T-helper 17 cell (primary cell): ENCODE measurements at places on chromosomes 13 and 19.
A peak's percentile ranks its signal among the peaks of the same experiment; 100 is the strongest.

DNA sequence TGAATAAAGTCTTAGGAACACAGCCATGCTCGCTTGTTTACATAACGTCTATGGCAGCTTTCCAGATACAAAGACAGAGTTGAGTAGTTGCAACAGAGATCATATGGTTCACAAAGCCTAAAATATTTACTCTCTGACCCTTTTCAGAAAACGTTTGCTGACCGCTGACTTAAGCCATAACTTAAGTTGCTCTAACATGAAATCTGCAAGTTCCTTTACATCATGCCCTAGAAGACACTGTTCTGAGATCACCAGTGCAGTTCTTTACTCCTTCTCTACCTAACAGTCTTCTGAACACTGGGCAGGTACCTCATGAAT is 166.4 kb downstream of the DCLK1 start:
- no peak overlapping the region for H3K27ac ChIP-seq
- H3K36me3 ChIP-seq = no peaks in the 10 kb centered on the region
- no peak overlapping the region for H3K4me3 ChIP-seq
- no peaks in the 10 kb centered on the region for H3K4me1 ChIP-seq
- no peaks in the 10 kb centered on the region for H3K27me3 ChIP-seq

GRCh38 chr13:37870895-37871550 is 1.5 kb upstream of the TRPC4 start:
- H3K4me3 ChIP-seq = no peak overlapping the region
- H3K4me1 ChIP-seq = peaks cover 2% of the 10 kb centered on the region
- H3K27ac ChIP-seq = no peak overlapping the region

DNA sequence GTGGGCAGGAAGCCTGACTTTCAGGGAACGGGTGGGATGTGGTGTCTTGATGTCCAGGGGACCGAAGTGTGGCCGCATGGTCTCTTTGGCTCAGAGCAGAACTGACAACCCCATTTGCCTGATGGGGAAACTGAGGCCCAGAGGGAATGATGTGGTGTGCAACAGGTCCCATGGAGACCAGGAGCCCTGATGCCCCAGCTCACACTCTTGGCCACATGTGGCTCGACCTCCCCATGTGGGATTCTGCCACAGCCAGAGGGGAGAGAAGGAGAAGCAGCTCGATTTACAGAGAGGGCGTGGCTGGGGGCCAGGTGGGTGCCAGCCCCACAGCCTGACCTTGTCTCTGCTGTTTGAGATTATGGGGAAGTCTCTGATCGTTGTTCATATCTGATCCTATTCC is 128.1 kb downstream of the TEX29 start:
- no peak for DNase-seq
- peaks cover 16% of the 10 kb centered on the region for H3K27me3 ChIP-seq
- no peak overlapping the region for H3K27ac ChIP-seq
- H3K4me1 ChIP-seq = no peaks in the 10 kb centered on the region
- no peaks in the 10 kb centered on the region for H3K36me3 ChIP-seq

GRCh38 chr13:73662833-73663232 is 471.4 kb downstream of the KLF12 start:
- no peaks in the 10 kb centered on the region for H3K27me3 ChIP-seq
- no peak for DNase-seq
- no peaks in the 10 kb centered on the region for H3K36me3 ChIP-seq
- no peak overlapping the region for H3K4me3 ChIP-seq
- peaks cover 4% of the 10 kb centered on the region for H3K4me1 ChIP-seq

GRCh38 chr13:21333186-21333585 is 125.9 kb downstream of the ZDHHC20 start:
- H3K36me3 ChIP-seq = peaks cover 8% of the 10 kb centered on the region
- H3K27ac ChIP-seq = no peak overlapping the region
- no peak for DNase-seq
- H3K4me1 ChIP-seq = peaks cover 21% of the 10 kb centered on the region
- H3K27me3 ChIP-seq = no peaks in the 10 kb centered on the region

GRCh38 chr13:108629181-108629752 is at the start of gene MYO16:
TSS of gene MYO16 (plus strand) at chr13:108629611. CDS start at chr13:108629845, 234 bp downstream.
- H3K4me3 ChIP-seq = no peak within 1 kb of the TSS
- DNase-seq = no peak
- peaks cover 2% of the 10 kb centered on the region for H3K36me3 ChIP-seq
- no peaks in the 10 kb centered on the region for H3K4me1 ChIP-seq
- no peak within 1 kb of the TSS for H3K27ac ChIP-seq

DNA sequence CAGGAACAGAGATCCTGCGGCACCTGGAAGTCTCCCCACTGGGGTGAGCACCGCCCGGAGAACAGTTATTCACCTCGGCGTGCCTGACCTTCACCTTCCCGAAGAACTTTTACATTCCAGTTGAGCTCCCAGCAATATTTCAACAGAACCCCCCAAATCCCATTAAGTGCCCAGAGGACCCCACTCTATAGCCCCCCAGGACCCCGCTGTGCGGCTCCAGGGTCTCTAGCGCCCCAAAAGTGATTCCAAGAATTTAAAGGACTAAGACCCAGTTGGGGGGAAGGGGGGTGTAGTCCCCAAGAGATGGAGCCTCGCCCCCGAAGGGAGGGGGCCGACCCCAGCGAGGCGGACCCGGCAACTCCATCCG is 480 bp downstream of the GPR108 start:
- H3K27ac ChIP-seq = peak overlapping the region; percentile 97
- no peak for DNase-seq
- no peaks in the 10 kb centered on the region for H3K27me3 ChIP-seq
- peak overlapping the region; percentile 96 for H3K4me3 ChIP-seq
- peaks cover 6% of the 10 kb centered on the region for H3K36me3 ChIP-seq

GRCh38 chr19:28465371-28466086 is 747.4 kb downstream of the UQCRFS1 start:
- H3K4me1 ChIP-seq = peaks cover 5% of the 10 kb centered on the region
- no peak overlapping the region for H3K27ac ChIP-seq
- H3K4me3 ChIP-seq = no peak overlapping the region

- H3K4me1 ChIP-seq = peaks cover 6% of the 10 kb centered on the region
- H3K27me3 ChIP-seq = peaks cover 94% of the 10 kb centered on the region
- H3K27ac ChIP-seq = no peak overlapping the region
- peaks cover 5% of the 10 kb centered on the region for H3K36me3 ChIP-seq
- no peak overlapping the region for H3K4me3 ChIP-seq
Observed at GRCh38 chr13:94703721-94704314, 8.5 kb downstream of the SOX21 start.

DNA sequence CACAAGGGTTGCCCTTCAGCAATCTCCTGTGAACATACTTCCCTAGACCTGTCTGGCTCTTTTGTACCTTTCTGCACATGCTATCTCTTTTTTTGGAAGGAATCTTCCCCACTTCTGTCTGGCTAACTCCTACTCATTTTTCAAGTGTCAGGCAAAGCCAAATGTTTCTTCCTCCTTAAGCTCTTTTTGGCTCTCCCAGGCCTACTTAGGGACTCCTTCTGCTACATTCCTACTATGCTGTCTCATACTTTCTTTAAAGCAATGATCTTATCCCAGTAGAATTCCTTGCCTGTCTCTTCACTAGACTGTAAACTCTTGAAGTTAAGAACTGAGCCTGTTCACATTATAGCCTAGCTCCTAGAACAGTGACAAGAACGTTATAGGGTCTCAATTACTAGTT is 114.9 kb upstream of the WASF3 start:
- DNase-seq = no peak
- no peaks in the 10 kb centered on the region for H3K36me3 ChIP-seq
- H3K4me3 ChIP-seq = no peak overlapping the region
- H3K27me3 ChIP-seq = peaks cover 22% of the 10 kb centered on the region
- no peak overlapping the region for H3K27ac ChIP-seq

DNA sequence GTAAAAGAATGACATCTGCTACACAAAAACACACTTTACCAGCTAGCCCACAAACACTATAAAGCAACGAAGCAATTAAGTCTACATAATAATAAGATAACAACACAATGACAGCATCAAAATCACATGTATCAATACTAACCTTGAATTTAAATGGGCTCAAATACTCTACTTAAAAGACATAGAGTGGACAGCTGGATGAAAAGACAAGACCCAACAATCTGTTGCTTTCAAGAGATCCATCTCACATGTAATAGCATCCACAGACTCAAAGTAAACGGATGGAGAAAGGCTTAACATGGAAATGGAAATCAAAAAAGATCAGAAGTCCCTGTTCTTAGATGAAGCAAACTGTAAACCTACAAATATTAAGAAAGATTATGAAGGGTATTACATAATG is 2175.9 kb downstream of the PCDH9 start:
- H3K36me3 ChIP-seq = no peaks in the 10 kb centered on the region
- DNase-seq = no peak
- H3K4me1 ChIP-seq = no peaks in the 10 kb centered on the region
- H3K27ac ChIP-seq = no peak overlapping the region
- H3K27me3 ChIP-seq = no peaks in the 10 kb centered on the region
- H3K4me3 ChIP-seq = no peak overlapping the region

GRCh38 chr13:48712141-48712540 is 58.4 kb downstream of the CYSLTR2 start:
- no peak overlapping the region for H3K27ac ChIP-seq
- no peaks in the 10 kb centered on the region for H3K4me1 ChIP-seq
- H3K36me3 ChIP-seq = peaks cover 2% of the 10 kb centered on the region
- no peak for DNase-seq

DNA sequence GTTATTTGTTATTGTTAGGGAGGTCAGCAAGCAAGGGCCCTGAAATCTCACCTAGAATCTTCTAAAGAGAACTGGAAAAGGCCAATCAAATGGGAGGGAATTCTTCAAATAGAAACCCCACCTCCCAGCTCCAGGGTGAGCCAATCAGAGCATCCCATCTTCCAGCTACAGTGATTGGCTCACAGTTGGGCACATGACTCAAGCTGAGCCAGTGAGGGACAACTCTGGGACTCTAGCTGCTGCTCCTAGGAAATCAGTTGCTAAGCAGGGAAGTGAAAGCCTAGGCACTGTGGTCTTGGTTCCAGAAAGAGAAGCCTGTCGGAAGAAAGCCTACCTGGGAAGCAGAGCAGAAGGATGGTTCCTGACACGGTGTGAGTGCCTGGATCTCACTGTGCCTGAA is 13.4 kb downstream of the TM6SF2 start:
- H3K4me1 ChIP-seq = peaks cover 9% of the 10 kb centered on the region
- H3K36me3 ChIP-seq = peaks cover 7% of the 10 kb centered on the region
- H3K4me3 ChIP-seq = no peak overlapping the region
- peaks cover 57% of the 10 kb centered on the region for H3K27me3 ChIP-seq

- no peak overlapping the region for H3K27ac ChIP-seq
- H3K4me3 ChIP-seq = no peak overlapping the region
- H3K4me1 ChIP-seq = no peaks in the 10 kb centered on the region
- no peaks in the 10 kb centered on the region for H3K36me3 ChIP-seq
Observed at GRCh38 chr13:93183302-93183701, 43.3 kb upstream of the GPC6 start.

DNA sequence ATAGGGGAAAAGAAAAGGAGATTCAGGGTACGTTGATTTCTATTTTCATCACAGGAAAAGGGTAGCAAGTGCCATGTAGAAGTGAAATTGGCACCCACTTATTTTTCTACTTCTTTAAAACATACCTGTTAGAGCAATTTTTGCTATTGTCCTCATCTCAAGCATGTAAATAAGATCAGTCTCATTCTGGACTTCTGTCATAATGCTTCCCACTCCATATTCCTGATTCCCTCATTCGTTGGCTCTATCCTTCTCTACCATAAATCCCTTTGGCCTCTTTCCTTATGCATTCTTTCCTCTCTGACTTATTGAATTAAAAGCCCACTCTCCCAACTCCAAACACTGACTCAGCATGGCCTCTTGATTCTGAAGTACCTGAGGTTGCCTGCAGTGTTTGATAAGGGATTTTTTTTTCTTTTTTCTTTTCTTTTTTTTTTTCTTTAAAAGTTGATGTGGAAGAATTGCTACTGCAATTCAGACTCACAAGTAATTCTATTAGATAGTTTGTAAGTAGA is 465.7 kb downstream of the SLITRK6 start:
- H3K27ac ChIP-seq = no peak overlapping the region
- no peaks in the 10 kb centered on the region for H3K36me3 ChIP-seq
- H3K4me3 ChIP-seq = no peak overlapping the region
- no peak for DNase-seq
- H3K27me3 ChIP-seq = no peaks in the 10 kb centered on the region
